ENCODE measurements at places on chromosomes 12 and 14.

GRCh38 chr12:23063206-23063605 is 438.2 kb downstream of the ETNK1 start:
- DNase-seq, result no peak

GRCh38 chr14:85934123-85934885 is 404.4 kb downstream of the FLRT2 start:
- DNase-seq, result peak; percentile 66

DNA sequence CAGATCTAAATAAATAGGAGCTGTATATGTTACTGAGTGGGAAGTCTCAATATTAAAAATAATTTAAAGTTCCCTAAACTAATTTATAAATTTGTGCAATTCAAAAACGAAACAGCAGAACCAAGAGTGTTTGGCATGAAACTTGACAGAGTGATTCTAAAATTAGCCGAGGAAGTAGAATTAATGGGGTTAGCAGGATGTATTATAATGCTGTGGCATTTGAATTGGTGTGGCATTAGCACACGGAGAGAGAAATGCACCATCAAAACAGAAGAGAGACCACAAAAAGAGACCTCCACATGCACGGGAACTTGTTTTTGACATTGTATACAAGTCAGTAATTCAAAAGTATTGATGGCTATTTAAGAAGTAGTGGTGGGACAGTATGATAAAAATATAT is 366.0 kb upstream of the RGS6 start:
- DNase-seq, result no peak

- no peak for DNase-seq
These were observed 155.4 kb upstream of the PLEKHG7 start for GRCh38 chr12:92547420-92547819.

GRCh38 chr12:64083285-64084210 is 138.5 kb downstream of the KICS2 start:
- no peak for DNase-seq

- DNase-seq, result peak; percentile 40
These were observed 32.6 kb upstream of the CD9 start for GRCh38 chr12:6167327-6168280.
